ENCODE measurements at places on chromosomes 7 and 10. TPM values are rescaled to one million over a fixed set of nuclear protein-coding genes. Genes with fewer than 3 reads are reported as not detected.

The FXYD4 gene
- not detected for total RNA-seq

The C7orf33 gene
- total RNA-seq = not detected

The TMEM196 gene
- total RNA-seq = not detected

The ZCCHC24 gene
- 35.4 TPM for total RNA-seq

DNA sequence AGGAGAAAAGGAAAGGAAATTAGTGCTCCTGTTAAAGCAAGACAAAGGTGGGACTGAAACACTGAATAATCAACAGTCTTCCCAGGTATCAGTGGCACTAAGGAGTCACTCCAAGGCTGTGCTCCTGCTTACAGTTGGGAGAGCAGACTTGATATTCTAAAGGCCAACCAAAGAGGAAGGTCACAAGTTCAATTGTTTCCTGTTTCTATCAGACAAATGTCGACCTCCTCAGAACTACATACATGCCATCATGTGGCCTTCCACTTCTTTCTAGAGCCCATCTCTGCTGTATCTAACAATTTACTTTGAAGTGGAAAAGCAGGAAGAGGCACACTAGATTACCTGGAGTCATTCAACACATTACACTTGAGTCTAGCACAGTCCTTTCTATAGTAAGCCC, 3.4 kb downstream of the ZNF239 start:
- no peak for DNase-seq

DNA sequence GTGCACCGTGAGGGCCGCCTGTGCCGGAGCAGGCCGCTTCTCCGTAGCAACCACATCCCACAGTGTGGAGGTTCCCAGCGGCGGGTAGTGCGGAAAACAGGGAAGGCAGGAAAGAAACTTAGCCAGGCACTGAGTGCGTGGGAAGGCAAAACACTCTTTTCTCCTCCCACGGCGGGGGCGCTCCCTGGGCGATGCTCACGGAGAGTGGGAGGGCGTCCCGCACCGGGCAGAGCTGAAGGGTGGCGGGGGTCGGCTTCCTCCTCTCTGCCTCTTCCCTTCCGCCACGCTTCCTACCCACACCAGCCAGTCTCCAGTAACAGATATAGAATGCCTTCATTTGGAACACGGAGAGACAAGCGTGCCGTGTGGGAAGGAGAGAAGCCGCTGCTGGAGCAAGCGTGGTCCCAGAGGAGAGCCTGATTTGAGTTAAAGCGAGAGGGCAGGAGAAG, 252.5 kb downstream of the PAXIP1 start:
- no peak for DNase-seq

DNA sequence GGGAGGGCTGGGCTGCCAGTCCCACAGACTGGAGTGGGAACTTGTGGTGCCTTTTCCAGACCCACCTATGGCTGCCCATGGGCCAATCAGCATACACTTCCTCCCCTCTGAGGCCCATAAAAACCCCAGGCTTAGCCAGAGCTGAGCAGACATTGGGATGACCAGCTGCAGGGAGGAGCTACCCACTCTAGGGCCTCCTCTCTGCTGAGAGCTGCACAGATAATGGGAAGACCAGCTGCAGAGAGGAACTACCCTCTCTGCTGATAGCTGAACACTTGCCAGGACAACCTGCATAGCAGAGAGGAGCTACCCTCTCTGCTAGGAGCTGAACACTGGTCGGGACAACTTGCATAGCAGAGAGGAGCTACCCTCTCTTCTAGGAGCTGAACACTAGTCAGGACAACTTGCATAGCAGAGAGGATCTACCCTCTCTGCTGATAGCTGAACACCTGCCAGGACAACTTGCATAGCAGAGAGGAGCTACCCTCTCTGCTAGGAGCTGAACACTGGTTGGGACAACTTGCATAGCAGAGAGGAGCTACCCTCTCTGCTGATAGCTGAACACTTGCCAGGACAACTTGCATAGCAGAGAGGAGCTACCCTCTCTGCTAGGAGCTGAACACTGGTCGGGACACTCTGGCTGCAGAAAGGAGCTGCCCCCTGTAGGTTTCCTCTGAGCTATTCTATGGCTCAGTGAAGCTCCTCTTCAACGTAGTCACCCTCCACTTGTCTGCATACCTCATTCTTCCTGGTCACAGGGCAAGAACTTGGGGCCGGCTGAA, 88.3 kb upstream of the CACUL1 start:
- DNase-seq = no peak

GRCh38 chr10:68543004-68543918, 15.9 kb upstream of the SLC25A16 start:
- peak; percentile 71 for DNase-seq
